Stimulated activated CD8-positive, alpha-beta memory T cell treated with anti-CD3 and anti-CD28 coated beads, Interleukin-12 subunit alpha, Interleukin-12 subunit beta, amount 100 ng/mL, for 1 hour (primary cell): ENCODE measurements at places on chromosomes 7 and 10.

GRCh38 chr10:98367604-98368451, 47.2 kb downstream of the PYROXD2 start:
- DNase-seq: no peak

DNA sequence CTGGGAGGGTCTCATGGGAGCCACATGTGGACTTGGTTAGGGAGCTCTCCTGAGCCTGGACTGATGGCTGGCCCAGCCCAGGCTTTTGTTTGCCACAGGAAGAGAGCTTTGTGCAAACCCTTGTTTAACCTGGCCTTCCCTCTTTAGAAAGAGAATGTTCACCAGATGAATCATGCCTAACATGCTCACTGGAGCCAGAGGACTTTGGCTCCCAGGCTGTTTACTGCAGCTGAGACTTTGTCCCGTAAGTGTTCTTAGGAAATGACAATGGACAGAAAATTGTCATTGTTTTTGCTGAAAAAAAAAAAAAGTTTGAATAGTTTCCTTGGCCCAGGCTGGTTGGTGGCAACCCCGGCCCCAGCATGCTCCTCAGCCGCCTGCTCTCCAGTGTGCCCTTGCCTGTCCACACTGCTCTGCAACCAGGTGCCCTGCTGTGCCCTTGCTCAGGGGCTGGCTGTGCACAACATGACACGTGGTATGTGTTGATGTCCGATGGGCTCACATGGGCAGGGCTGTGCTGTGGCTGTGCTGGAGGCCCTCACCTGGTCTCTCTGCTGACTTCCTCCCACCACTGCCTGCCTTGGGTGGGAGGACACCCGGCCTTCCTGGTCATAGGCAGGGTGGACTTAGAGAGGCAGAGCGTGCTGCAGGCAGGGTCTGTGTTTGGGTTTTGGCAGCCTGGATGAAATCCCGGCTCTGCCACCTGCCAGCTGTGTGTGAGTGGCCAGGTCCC, 215.3 kb upstream of the ZNF32 start:
- no peak for DNase-seq

GRCh38 chr7:96285579-96285978, 36.3 kb downstream of the SLC25A13 start:
- DNase-seq: no peak

GRCh38 chr10:9596368-9596920, 1421.2 kb upstream of the CELF2 start:
- no peak for DNase-seq

DNA sequence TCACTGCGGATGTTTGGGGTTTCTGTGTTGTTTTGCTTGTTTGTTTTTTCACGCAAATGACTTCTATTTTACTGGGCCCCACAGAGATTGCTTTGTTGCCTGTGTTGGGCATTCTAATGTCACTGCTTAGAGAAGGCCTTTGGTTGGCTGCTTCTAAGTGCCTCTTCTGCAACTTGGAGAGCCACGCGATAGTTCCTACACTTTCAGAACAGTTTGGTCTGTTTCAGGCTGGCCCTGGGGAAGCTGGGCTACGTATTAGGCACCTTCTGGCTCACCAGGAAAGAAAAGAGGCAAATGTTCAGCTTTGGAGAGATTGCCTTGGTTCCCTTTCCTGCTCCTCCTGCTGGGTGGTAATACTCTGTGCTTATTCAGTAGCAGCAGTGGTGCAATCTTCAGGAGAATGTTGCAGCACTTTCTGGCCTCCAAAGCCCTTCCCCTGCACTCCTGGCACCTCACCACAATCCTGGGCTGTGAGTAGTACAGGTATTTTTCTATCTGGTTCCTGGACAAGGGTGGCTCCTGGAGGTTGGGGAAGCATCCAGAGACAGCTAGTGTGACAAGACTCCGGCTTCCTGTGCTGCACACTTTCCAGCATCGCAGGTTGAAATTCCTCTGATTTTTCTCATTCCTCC, 1.2 kb downstream of the ANTXRL start:
- no peak for DNase-seq

GRCh38 chr10:113214331-113214730, 264.3 kb downstream of the TCF7L2 start:
- DNase-seq: no peak

- DNase-seq: no peak
Measured at GRCh38 chr10:42482411-42482810, 156.0 kb downstream of the ZNF33B start.

DNA sequence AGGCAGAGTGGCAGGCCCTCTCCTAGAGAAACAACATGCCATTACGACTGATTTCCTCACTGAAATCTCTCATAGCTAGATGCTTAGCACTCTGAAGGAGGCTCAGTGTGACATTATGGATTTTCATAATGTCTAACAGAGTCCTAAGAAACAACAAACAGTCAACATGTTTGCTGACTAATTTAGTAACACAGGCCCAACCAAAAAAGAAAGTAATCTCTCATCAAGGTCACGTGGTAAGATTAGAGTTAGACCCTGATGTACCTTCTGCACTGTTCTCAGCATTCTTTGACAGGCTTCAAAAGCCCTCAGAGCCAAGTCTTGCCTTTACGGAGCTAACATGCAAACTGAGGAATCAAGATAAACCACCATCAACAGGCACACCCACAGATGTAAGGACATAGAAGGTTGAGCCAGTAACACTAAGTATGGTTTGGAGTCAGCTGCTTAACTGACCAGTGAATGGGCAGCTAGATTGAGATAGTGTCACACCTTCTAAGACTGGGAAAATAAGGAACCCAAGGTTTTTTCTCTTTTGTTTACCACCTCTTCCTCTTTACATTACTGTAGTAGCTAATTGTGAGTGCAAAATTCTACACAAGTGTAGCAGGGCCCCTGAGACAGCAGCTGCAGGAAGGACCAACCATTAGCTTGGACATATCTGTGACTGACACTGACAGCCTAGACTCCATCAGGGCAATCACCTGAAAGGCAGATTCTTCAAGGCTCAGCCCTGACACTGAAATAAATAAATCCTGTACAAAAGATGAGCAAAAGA, 15.3 kb upstream of the KCNIP2 start:
- no peak for DNase-seq

DNA sequence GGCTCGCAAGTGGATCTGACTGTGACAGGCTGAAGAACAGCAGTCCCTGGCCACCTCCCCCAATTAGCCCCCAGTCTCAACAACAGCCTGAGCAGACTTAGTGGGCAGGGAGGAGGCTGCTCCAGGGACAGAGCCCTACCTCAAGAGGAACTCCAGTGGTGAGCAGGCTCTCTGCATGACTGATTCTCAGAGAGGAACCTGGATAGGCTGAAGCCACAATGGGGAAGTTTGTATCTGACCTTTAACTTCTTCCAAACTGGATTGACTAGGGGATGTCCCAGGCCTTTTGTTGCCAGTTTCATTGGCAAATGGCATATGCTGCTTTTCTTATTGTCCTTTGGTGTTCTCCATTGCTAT, 93.0 kb downstream of the ARHGAP22 start:
- no peak for DNase-seq

- DNase-seq: no peak
Measured at GRCh38 chr7:105122619-105123018, 108.6 kb downstream of the KMT2E start.

DNA sequence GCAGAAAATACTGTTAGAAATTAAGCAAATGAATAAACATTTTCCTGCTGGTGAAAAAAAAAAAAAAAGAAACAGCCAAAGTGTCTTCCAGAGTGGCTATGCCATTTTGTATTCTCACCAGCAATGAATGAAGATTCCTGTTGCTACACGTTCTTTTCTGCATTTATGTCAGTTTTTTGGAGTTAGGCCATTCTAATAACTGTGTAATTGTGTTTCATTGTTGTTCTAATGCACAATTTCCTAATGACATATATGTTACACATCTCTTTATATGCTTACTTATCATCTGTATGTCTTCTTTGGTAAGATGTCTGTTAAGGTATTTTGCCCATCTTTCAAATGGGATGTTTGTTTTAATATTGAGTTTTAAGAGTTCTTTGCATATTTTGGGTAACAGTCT, 213.7 kb downstream of the ITGB1 start:
- no peak for DNase-seq

GRCh38 chr7:155285423-155285822, 12.3 kb upstream of the INSIG1 start:
- DNase-seq: no peak

- no peak for DNase-seq
Measured at GRCh38 chr7:117731455-117731854, 141.8 kb downstream of the CTTNBP2 start.

GRCh38 chr10:17453373-17454091, 863 bp downstream of the ST8SIA6 start:
- DNase-seq: no peak

DNA sequence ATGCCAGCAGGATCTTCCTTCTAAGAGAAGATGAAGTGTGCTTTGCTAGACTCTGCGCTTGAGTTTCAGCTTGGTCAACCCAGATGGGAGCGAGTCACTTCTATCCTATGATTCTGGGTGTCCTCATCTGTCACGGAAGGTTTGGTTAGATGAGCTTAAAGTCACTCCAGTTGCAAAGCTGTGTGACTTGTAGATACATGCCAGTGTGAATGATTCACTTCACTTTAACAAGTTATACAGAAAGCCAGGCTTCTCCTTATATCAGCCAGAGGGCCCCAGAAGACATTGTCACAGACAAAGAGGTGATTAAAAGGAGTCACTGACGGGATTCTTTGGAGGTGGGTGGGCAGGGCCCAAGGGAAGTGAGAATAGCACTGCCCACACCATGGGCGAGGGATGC, 122.6 kb upstream of the PFKP start:
- no peak for DNase-seq

DNA sequence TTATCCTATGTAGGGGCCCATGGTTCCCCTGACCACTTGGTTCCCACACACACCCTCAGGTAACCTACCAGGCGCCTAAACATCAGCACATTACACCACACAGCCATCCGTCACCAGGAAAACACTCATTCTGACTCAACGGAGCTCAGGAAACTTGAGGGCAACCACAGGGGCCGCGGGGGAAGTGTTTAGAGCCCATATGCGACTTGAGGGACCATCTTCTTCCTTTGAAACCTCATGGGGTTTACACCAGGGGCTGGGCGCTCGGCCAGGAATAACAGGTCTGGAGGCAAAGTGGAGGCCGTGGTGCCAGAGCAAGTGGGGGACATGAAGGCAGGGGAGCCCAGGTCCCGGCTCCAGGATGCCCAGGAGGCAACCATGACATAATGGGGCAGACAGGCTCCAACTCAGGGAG, 1.5 kb downstream of the STX1A start:
- DNase-seq: peak; percentile 69

- no peak for DNase-seq
Measured at GRCh38 chr7:38574086-38574485, 57.1 kb downstream of the AMPH start.

- no peak for DNase-seq
Measured at GRCh38 chr7:31648288-31648687, 38.7 kb upstream of the PPP1R17 start.

GRCh38 chr10:13143766-13144165, 17.6 kb upstream of the MCM10 start:
- DNase-seq: no peak

GRCh38 chr7:55250313-55250712, 114.8 kb upstream of the LANCL2 start:
- DNase-seq: no peak

- DNase-seq: no peak
Measured at GRCh38 chr10:17006631-17007417, 122.8 kb downstream of the CUBN start.

- no peak for DNase-seq
Measured at GRCh38 chr10:112791447-112791846, 158.6 kb upstream of the TCF7L2 start.

GRCh38 chr7:98831641-98832221, 38.1 kb downstream of the TMEM130 start:
- DNase-seq: peak; percentile 20

DNA sequence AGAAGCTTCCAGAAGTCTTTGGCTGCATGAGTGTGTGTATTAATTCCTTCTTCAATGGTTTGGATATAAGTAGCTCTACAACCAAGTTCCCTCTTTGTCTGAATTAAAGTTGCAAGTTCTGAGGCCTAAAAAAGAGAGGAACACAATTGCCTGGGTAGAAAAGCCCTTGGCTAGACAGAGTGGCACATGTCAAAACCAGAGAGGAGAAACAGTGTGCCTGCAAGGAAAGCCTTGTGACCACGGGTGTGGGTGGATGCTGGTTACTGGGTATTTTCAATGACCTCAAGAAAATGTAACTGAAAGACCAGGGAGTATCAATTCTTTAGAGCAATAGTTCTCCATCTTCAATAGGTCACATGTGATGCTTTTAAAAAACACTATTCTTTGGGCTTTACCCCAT, 148.3 kb downstream of the SVIL start:
- no peak for DNase-seq

- no peak for DNase-seq
Measured at GRCh38 chr10:22244855-22245254, 27.0 kb upstream of the EBLN1 start.

DNA sequence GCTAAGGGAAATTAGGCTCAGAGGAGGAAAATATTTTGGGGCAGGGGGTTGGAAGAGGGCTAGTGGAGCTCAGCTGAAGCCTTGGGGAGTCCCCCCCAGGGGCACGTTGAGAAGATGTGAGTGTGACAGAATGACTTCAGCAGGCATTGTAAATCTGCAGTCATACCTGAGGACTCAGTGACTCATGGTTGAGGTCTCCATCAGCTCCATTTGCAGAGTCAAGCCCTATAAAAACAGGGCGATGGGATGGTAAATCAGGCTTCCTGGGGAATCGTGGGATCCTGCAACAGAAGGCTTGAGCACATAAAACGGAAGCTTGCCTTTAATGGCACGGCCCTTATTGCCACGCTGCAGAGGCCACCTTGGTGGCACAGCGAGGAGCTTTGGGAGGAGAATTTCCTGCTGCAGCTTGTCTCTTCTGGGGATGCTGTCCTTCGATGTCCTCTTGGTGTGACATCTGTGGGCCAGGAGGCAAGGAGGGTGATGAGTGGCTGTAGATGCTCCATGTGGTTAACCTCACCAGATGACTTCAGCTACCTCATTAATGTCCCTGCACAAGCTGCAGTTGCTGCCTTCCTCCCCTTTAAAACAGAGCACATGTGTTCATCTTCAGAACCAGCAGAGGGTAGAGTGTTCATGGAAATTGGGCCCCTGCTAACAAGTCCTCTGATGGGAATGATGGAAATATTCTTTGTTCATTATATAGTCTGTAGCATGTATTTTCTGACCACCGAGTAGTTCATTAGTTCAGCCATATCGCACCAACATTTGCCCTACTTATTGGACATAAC, 285.9 kb downstream of the LRMDA start:
- no peak for DNase-seq
